ENCODE measurements at places on chromosomes 2 and 18. TPM values are rescaled to one million over a fixed set of nuclear protein-coding genes. Genes with fewer than 3 reads are reported as not detected.

The SNTG2 gene
- total RNA-seq: 1.2 TPM

The ANKRD62 gene
- not detected for total RNA-seq

DNA sequence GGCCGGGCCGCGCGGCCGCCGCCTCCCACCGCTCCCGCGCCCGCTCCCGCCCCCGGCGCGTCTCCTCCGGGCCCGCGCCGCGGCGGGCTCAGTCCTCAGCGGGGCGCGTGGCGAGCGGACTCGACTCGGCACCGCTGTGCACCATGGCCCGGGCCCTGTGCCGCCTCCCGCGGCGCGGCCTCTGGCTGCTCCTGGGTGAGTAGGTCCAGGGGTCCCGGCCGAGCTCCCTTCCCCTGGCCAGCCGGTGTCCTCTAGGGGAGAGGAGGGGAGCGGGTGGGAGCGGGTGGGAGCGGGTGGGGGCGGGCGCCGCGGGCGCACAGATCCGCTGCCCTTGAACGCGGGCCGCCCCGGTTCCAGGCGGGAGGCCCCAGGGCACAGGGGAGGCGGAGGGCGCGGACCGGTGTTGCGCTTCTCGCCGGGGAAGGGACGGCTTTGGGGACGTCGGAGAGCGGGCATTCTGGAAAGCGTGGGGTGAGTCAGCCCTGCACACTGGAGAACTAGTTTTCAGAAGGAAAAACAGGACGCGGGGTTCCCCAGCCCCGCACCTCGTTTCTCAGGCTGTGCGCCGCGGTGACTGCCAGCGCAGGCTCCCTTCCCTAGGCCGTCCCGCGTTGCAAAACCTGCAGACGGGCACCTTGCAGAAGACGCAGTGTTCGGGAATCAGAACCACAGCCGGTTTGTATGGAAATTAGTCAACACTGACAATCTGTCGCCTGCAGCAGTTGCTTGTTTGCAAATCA, at the start of gene RAMP1:
TSS of gene RAMP1 (plus strand) at position 91 of the 740 bp plus-strand sequence. CDS start at position 144, 53 bp downstream.
- DNase-seq: no peak

DNA sequence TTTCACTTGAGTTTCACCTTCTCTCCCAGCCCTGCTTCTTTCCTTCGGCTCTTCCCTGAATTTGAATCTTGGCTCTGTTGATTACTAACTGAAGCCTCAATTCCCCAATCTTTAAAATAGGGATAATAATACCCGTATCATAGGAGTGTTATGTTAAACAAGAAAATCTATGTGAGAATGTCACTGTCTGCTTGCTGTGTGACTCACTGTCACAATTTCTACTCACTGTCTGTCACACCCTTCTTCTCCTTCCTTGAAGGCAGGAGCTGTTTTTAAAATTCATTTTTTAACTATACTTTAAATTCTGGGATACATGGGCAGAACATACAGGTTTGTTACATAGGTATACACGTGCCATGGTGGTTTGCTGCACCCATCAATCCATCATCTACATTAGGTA, 141.6 kb upstream of the CXCR4 start:
- no peak for DNase-seq

DNA sequence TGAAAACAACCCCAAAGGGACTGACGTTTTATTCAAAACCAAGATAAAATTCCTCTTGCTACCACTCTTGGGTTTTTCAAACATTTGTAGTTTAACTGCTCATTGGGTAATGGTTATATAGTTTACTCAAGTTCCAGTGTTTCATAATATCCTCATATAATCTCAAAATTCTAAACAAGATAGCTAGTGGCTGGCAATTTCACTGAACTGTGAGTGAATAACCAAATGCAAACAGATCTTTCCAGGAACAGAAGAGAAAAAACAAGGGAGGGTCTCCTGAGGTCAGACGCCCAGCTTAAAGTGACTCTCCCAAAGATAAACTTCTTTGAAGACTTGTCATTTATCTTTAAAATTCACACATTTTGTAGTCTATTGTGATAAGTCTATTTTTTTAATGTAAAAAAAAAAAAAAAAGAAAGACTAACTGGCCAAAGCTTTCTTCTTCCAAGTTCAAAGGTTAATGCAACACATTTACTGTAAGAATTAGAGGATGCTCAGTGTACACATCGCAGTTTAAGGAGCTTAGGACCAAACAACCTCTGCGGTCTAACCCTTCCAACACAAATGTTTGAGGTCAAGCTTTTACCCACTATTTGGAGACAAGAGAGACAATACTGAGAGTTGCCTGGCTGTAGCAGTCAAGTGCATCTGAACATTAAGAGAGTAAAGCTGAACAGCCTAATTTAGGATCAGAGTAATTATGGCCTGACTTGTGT, 26.6 kb downstream of the LPIN2 start:
- no peak for DNase-seq

Measured in heart left ventricle (tissue), 16 donors.